Activated CD4-positive, alpha-beta T cell treated with anti-CD3 and anti-CD28 coated beads, Interleukin-2, Interleukin-6, amounts not matched to agents 100 ng/mL and 50 ng/mL, durations not matched to agents 16 hours and 8 hours (primary cell): ENCODE measurements at places on chromosomes 11 and 22.

DNA sequence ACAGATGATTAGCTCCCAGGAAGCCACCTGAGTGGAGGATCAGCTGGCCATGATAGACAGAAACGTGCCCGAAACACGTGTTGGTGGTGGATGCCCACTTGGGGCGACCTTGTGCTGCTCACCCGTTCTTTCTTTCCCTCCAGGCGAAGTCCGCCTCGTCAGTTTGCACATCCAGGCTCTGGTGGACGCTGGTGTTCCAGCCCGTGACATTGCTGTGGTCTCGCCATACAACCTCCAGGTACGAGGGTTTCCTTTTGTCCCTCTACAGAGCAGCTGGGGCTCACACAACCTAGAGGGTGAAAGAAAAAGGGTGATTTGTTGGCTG is 30.6 kb downstream of the IGHMBP2 start:
- no peak for DNase-seq

GRCh38 chr22:45554040-45554406 is 51.3 kb downstream of the FBLN1 start:
- no peak for DNase-seq

DNA sequence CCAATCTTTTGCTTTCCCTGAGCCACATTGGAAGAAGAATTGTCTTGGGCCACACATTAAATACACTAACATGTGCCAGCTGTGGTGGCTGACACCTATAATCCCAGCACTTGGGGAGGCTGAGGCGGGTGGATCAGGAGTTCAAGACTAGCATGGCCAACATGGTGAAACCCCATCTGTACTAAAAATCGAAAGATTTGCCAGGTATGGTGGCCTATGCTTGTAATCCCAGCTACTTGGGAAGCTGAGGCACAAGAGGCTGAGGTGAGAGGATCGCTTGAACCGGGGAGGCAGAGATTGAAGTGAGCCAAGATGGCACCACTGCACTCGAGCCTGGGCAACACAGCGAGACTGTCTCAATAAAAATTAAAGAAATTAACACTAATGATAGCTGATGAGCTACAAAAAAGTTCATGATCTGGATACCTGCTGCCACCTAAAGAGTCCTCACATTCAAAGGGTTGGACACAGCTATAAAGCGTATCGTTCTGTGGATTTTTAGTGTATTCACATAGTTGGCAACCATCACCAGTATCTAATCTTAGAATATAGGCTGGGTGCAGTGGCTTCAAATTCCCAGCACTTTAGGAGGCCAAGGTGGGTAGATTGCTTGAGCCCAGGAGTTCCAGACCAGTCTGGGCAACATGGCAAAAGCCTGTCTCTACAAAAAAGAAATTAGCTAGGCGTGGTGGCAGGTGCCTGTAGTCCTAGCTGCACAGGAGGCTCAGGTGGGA is 3.4 kb upstream of the LDHC start:
- DNase-seq = peak; percentile 28

GRCh38 chr11:15374418-15374817 is 259.7 kb downstream of the INSC start:
- no peak for DNase-seq

DNA sequence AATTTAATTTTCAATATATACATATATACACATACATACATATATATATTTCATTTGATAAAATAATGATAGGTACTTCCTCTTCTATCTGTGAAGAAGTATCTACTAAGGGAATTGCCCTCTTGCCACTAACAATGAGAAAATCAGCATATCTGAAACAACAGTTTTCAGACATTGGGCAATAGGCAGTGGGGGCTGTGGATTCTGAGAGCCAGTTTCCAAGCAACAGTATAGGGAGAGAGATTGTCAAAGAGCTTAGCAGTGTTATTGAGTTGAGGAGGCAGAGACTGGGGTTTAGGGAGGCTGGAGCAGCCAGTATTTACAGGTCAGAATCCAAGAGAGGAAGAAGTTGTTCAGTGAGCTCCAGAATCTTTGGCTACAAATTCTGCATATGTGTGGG is 119.3 kb downstream of the ARFGAP2 start:
- DNase-seq = no peak

DNA sequence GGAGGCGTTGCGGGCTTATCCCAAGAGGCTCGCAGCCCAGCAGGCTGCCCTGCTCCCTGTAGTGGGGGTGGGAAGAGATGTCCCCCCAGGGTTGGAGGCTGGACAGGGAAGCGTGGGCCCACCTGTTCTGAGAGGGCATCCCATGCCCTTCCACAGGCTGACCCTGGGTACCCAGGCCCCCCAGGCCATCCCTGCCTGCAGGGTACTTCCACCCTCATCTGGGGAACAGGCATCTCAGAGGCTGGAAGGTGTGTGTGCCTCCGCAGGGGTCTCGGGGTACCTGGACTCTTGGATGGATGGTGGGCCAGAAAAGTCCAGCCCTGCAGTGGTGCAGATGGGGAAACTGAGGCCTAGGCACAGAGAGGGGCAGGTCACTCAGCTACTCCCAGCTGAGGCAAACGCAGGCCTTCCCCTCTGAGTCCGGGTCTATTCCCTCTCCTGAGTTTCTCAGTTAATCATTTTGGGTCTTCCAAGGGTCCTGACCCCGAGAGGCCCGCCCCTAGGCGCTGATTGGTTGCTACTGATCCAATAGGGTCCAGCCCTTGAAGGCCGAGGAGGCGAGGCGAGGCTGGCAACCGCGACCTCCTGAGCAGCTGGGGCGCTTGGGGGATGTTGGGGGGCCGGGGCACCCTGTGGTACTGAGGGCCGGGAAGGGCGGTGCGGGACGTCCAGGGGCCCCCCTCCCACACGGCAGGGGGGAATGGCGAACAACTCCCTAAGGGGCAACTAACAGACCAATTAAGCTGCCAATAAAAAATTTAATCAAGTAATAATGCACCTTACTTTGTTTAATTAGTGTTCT is 23.8 kb downstream of the FLRT1 start:
- no peak for DNase-seq

DNA sequence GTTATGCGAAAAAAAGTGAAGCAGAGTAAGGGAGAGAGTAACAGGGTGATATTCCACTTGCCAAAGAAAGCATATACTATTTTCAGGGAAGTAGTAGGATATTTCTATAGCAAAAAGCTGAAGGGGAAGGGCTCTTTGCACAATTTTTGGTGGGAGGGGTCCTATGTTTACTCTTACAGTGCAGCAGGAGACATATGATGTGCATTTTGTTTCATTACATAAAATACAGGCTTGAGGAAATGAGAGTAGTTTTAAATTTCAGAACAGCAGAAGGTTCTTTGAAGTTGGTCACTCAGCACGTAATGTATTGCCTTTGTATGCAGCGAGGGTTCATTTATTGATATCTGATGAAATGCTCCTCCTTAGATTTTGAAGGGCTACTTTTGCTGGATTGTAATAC is 3.1 kb upstream of the PIK3IP1 start:
- no peak for DNase-seq

- DNase-seq = no peak
These were observed 5.8 kb downstream of the ZBTB44 start for GRCh38 chr11:130308886-130309285.

- DNase-seq = no peak
These were observed 907 bp downstream of the MCHR1 start for GRCh38 chr22:40679964-40680818.

DNA sequence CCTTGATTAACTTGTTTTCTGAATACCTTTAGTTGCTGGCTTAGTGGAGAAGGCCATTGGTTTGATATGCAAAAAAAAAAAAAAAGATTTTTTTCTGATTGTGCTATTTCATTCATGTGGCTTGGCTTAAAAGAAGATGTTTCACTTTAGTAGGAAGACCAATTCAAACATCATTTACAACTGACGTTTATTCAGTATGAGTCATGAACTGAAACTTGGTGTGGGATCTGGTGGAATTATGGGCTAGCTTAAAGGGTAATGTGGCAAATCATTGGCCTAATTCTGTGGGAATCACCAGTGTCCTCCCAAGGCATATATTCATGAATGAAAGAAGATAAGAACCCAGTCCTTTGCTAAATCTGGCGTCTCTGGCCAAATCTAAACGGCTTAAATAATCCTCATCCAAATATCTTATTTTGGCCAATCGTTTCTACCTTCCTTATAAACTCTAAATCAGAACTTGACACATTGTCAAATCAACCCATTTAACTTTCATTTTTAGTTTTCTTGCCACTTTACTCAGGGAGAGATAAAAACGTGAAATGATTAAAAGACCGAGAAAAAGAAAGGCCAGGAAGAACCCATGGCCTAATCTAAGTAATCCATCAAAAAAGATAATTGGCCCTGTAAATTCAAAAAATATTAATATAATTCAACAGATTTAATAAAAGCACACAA is 77.0 kb downstream of the DDIAS start:
- peak; percentile 76 for DNase-seq

DNA sequence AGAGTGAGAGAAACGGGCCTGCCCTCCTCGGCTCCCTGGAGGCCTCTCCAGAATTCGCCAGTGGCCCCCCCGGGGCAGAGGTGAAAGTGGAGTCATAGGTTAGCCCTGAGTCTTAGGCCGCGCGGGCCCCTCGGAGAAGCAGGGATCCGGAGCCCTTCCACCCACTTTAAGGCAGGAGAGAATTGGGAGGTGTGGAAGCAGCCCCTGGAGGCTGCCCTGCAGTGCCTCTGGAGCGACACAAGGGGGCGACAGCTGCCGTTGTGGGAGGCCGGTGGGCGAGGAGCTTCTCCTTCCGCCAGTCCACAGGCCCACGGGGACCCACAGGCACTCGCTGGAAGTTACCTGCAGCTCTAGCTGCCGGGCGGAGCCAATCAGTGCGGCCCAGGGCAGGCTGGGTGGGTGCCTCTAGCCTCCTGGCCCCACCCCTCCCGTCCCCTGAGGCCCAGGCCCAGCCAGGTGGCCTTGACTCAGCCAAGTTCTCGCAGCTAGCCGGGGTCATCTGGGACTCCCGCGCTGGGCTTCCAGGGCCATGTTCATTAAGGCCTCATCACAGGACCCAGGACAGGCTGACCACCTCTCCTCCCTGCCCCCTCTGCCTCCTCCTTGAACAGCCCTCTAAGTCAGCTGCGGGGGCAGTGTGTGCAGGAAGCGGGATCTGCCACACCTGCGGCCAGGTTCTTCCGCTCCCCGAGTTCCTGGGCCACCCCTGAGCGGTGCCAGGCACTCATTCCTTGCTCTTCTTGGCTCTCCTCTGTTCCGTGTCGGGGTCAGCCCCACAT is 5.0 kb downstream of the DGKZ start:
- DNase-seq = peak; percentile 73

- peak; percentile 2 for DNase-seq
These were observed 67.9 kb downstream of the YAP1 start for GRCh38 chr11:102177974-102178631.

- no peak for DNase-seq
These were observed 7.1 kb upstream of the SCGB2A1 start for GRCh38 chr11:62201376-62201775.

DNA sequence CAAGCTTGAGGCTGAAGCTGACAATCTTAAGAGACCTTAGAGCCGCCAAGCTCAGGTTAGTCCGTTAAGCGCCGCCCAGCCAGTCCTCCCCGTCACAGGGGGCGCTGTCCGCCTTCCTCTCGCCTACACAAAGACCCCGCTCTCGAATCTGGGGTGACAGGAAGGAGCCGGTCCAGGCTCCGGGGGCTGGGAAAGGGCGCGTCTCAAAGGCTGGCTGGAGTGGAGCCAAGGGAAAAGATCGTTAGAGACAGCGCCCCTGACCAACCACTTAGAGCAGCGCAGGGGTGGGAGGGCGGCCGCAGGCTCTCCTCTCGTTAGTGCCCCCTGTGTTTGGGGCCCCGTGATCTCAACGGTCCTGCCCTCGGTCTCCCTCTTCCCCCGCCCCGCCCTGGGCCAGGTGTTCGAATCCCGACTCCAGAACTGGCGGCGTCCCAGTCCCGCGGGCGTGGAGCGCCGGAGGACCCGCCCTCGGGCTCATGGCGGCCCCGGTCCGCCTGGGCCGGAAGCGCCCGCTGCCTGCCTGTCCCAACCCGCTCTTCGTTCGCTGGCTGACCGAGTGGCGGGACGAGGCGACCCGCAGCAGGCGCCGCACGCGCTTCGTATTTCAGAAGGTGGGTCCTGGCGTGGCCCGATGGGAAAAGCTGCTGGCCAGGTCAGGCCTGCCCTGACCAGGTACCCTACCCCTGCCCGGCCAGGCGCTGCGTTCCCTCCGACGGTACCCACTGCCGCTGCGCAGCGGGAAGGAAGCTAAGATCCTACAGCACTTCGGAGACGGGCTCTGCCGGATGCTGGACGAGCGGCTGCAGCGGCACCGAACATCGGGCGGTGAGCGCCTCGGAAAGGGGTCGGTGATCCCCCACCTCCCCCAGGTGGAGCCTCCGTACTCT is at the start of gene MUS81:
Gene MUS81, plus strand, starts transcription at position 156 of the 887 bp plus-strand sequence. Its CDS starts 321 bp downstream, at position 477.
- peak; percentile 97 for DNase-seq

GRCh38 chr22:17791196-17791595 is 16.9 kb upstream of the BID start:
- DNase-seq = no peak
